ENCODE measurements at places on chromosomes 12 and 14.

GRCh38 chr12:92123780-92124688, 21.6 kb downstream of the BTG1 start:
- DNase-seq: no peak

GRCh38 chr14:85622106-85622505, 92.2 kb downstream of the FLRT2 start:
- no peak for DNase-seq

DNA sequence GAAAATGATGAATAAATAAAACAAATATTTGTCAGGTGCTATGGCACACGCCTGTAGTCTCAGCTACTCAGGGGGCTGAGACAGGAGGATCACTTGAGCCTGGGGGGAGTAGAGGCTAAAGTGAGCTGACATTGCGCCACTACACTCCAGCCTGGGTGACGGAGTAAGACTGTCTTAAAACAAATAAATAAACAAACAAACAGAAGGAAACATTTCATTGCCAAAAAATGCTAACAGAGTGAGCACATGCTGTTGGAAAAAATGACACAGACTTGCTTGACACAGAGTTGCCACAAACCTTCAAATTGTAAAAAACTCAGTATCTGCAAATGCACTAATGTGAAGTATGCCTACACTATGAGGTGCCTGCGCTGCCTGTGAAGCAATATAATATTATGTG, 50.8 kb upstream of the AP4S1 start:
- DNase-seq: no peak

DNA sequence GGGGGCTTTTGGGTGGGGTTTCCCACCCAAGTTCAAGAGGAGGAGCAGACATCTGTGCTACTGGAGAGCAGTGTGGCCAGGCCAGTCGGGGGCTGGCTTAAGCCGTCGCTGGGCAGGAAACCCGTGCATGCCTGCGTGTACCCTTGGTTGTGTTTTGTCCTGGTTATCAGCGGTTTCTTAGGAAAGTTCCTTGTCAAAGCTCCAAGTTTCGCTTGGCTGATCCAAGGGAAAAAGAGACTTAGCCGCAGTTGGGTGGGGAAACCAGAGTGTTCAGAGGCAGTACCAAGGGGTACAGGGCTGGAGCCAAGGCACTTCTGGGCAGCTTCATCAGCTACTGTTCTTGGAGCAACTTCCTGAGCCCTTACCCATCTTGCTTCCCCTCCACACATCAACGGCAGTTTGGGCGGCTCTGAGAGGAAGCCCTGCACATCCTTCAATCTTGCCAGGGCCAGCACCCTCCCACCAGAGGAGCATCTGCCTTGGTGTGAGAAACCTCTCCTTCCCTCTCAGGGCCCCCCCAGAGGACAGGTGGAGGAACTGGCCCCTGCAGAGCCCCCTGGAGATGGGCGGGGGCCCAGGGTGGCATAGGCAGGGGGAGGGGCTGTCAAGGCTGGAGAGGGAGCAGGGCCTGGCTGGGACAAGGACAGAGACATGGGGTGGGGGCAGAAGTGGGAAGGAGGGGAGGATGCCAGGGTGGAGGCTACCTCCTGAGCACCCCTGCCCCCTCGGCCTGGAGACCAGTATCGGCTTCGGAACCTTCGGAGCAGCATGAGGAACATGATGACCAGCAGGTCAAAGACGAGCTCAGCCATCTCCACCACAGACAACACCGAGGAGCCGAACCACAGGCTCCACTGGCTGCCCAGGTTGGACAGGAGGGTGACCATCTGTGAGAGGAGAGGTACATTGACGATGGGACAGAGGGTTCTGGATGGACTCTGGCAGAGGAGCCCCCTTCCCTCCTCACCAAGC, 5.8 kb upstream of the TNFRSF1A start:
- no peak for DNase-seq

GRCh38 chr12:128727461-128727860, 96.3 kb downstream of the SLC15A4 start:
- no peak for DNase-seq

GRCh38 chr12:113263431-113263963, 42.2 kb downstream of the TPCN1 start:
- DNase-seq: no peak

DNA sequence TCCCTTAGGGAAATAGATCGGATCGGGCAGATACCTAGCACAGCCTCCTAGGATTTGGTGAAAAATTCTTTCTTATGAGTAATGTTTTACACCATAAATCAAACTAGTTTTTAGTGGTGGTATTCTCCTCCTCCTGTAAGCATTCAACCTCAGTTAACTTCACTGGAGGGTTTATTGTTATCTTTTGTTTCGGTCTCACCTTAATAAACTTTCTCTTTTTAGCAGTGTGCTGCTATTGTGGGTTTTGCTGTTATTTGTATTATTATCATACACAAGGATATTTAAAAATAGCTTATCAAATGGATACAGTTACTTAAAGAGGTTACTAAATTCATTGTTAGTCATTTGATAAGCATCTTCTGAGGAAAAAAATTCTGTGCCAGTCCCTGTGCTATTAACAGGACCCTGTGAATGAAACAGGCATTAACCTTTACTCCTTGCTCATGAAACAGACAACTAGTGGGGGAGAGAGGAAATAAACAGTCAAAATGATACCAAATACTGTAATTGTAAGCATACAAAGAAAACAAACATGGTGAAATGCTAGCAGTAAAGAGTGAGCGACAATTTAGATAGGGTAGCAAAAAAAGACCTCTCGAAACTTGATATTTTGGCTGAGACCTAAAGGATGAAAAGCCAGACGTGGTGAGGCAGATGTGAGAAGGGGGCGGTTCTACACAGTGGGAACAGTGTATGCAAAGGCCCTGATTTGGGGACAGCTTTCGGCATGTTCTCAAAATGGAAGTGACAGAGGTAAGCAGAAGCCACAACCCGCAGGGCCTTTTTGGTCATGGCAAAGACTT, 178.7 kb upstream of the SOX5 start:
- no peak for DNase-seq

- no peak for DNase-seq
Measured at GRCh38 chr12:14213542-14213941, 151.9 kb upstream of the ATF7IP start.

DNA sequence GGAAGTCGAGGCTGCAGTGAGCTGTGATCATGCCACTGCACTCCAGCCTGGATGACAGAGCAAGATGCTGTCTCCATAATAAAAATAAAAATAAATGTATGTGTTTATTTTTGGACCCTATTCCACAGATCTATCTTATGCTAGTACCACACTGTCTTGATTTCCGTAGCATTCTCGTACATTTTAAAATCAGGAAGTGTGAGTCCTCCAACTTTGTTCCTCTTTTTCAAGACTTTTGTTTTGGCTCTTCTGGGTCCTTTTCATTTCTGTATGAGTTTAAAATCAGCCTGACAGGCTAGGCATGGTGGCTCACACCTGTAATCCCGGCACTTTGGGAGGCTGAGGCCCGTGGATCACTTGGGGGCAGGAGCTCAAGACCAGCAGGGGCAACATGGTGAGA, 25.8 kb downstream of the DAO start:
- DNase-seq: no peak
